Stimulated activated CD4-positive, alpha-beta T cell treated with anti-CD3 and anti-CD28 coated beads, TNF-alpha, amount 100 ng/mL, for 1 hour (primary cell): ENCODE measurements at places on chromosomes 11 and 22.

GRCh38 chr11:45810431-45811108, 5.6 kb downstream of the SLC35C1 start:
- no peak for DNase-seq

GRCh38 chr11:88375927-88376470, 38.5 kb upstream of the CTSC start:
- no peak for DNase-seq

- DNase-seq, result no peak
These were observed 136.2 kb upstream of the ZC3H12C start for GRCh38 chr11:109957000-109957399.

DNA sequence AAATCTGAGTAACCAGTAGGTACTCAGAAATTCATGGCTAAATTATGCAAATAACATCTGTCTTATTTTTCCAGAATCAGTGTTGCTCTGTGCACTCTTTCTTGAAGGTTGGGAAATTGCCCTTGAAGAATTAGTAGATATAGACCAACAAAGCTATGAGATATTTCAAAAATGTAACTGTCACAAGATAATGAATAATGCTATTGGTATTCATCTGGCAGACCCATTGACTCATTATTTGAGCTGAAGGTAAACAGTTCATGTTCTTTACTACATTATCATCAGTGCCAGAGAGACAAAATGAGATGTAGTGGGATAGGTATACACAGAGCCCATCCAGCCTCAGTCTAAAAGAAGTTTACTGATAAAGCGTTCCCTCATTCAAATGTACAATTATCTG, 274.7 kb downstream of the CASP12 start:
- DNase-seq, result no peak

- no peak for DNase-seq
These were observed 437.7 kb downstream of the SOX6 start for GRCh38 chr11:15918674-15919073.

GRCh38 chr22:23224846-23225245, 44.5 kb downstream of the BCR start:
- no peak for DNase-seq

- no peak for DNase-seq
These were observed 167.4 kb downstream of the BRD1 start for GRCh38 chr22:49660321-49660720.

GRCh38 chr11:134853992-134854991, 442.2 kb upstream of the B3GAT1 start:
- no peak for DNase-seq

GRCh38 chr11:69525516-69526452, 44.3 kb downstream of the LINC01488 start:
- no peak for DNase-seq

GRCh38 chr22:30453731-30454510, 17.9 kb downstream of the SEC14L3 start:
- DNase-seq, result no peak

DNA sequence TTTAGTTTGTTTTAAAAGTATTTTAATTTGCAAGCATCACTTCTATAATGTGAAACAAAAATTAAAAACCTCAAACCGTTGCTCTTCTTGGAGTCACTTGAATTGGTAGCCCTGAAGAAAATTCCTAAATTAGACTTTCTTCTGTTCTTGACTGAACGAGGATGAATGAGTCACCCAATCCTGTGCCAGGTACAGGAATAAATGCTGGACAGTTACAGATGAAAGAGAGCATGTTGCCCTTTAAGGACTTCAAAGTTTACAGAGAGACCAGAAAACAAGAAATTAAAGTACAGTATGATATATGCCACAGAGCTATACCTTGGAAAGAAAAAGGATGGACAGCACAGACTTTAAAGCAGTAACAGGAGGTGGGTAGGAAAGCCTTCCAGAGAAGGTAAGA, 41.3 kb upstream of the CXCR5 start:
- DNase-seq, result no peak

GRCh38 chr22:23752750-23753149, 1.5 kb downstream of the VPREB3 start:
- DNase-seq, result no peak

- DNase-seq, result no peak
These were observed 1.8 kb downstream of the NDUFV1 start for GRCh38 chr11:67608486-67608885.

- DNase-seq, result no peak
These were observed 1.4 kb downstream of the ARVCF start for GRCh38 chr22:20015187-20015625.

GRCh38 chr22:37331034-37331428, 48.7 kb downstream of the CYTH4 start:
- no peak for DNase-seq

GRCh38 chr11:133943950-133944698, 12.6 kb downstream of the IGSF9B start:
- no peak for DNase-seq

DNA sequence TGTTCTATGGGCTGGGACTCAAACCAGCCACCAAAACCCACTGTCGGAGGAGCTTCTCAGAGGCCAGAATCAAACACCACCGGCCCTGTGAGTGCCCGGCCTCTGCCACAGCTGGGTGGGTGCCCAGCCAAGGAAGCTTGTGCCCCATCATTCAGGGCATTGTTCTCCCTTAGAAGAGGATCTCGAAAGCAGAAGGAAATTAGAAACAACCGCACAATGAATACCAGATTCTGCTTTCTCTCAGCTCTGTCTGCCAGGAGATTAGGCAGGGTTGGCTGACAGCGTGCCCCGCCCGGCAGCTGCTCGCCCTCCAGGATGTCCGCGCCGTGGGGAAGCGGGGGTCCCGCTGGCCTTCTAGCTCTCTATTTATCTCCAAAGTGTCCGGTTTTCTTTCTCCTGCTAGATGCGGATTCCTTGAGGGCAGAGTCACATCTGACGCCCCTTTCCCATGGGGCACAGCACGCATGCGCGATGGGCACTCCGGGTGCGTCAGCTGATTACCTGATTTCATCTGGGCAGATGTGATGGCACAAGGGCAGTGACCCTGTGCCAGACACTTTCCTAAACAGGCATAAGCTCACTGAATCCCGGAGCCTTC, 25.5 kb downstream of the SCGB1A1 start:
- DNase-seq, result no peak

GRCh38 chr22:48896766-48897644, 930.7 kb downstream of the BRD1 start:
- DNase-seq, result no peak
